ENCODE measurements at places on chromosomes 11 and 22.

GRCh38 chr22:43440556-43440955, 28.7 kb downstream of the MPPED1 start:
- DNase-seq: no peak

GRCh38 chr11:113675003-113675561, 31.0 kb downstream of the TMPRSS5 start:
- DNase-seq: no peak

DNA sequence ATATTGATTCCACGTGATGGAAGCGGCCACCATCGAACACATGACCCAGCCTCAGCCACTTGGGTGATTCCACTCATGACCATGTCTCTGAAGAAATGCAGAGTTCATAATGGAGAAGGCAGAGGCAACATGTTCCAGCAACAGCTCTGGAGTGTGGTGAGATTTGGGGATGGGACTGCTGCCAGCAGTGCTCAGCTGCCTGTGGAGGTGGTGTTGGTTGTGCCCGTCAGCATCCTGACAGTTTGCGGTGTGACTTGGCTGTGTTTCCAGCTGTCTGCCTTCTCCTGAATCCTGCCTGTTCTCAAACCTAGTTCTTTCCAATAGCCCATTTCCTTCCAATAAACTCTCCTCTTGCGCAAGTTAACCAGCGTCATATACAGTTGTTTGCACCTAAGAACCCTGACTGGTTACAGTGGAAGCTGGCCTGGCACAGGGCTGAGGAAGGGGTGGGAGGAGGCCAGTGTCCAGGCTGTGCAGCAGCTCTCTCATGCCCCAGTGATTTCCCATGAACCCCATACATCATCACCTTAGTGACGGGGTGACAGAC, 22.0 kb upstream of the OR8B8 start:
- no peak for DNase-seq

DNA sequence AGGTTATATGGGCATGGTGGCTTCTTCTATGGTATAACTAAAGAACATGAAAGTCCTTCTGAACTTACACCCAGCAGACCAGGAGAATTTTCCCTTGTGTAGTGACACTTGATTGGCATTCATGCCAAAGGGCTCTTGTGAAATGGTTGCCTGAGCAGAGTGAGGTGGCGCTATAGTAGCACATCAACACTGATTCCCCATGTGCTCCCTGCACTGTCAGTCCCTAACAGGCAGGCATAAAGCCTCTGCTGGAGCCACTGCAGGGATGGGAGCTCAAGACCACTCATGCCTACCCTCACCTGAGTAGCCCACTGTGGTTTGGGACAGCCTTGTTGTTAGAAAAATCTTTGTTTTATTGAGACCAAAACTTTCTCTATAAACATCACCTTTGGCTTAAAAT, 92.6 kb upstream of the LIN7C start:
- no peak for DNase-seq

DNA sequence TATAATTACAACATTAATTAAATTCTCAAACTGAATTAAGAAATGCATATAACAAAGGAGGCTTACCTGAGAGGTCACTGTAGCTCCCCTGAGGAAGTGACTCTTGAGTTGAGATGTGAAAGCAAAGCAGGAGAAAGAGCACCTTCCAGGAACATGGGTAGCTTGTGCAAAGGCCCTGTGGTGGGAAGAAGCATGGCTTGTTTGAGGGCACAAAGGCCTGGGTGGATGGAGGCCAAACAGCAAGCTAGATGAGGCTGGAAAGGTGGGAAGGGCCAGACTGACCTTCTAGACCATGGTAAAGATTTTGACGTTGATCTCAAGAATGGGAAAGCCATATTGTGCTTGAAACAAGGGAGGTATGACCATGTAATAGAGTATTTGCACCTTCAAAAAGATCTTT, 155.1 kb downstream of the PKNOX2 start:
- no peak for DNase-seq

- no peak for DNase-seq
Measured at GRCh38 chr11:12139144-12139881, 28.9 kb downstream of the MICAL2 start.

All from NCI-H1694 treated with DMSO at 0.1 percent for 48 hours (cell line).